ENCODE measurements at places on chromosomes 16 and 17. TPM values are rescaled to one million over a fixed set of nuclear protein-coding genes. Genes with fewer than 3 reads are reported as not detected.

The LDHD gene
- 5.8 TPM for total RNA-seq

The CD300LF gene
- total RNA-seq, result not detected

The YBX2 gene
- 6.5 TPM for total RNA-seq

The KRT24 gene
- 1.1 TPM for total RNA-seq

The TIMP2 gene
- 315 TPM for total RNA-seq

The POLR2A gene
- total RNA-seq, result 41.0 TPM

The MBTD1 gene
- total RNA-seq, result 7.3 TPM

The PRR11 gene
- 1.7 TPM for total RNA-seq

The CCDC200 gene
- total RNA-seq, result not detected
